ENCODE measurements at places on chromosomes 13 and 19.

GRCh38 chr13:109395014-109395413, 391.4 kb downstream of the IRS2 start:
- no peak for DNase-seq

DNA sequence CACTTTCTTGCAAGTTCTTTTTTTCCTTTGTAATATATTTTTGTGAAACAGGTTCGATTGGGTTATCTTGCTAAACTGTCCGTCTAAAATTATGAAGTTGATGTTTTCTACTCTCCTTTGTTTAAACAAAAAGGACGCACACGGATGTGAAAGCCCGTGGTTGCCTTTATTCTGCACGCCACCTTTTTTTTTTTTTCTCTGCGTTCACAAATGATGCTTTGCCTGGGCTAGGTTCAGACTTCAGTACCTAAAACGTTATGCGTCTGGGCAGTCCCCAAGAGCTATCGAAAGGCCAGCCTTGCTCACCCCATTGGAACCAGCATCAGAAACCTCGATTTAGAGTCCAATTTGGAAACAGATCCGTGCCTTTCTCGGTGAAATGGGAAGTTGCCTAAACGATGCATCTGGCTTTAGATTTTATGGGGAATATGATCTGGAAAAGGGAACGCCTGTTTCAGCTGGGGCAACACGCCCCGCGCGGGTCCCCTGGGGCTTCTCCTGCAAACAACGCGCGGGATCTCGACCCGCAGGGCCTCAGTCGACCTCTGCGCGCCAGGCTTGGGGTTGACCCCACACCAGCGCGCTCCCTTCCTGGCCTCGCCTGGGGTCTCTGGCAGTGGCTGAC, 113.9 kb downstream of the KCNRG start:
- no peak for DNase-seq

GRCh38 chr19:28426730-28427225, 786.2 kb downstream of the UQCRFS1 start:
- no peak for DNase-seq

DNA sequence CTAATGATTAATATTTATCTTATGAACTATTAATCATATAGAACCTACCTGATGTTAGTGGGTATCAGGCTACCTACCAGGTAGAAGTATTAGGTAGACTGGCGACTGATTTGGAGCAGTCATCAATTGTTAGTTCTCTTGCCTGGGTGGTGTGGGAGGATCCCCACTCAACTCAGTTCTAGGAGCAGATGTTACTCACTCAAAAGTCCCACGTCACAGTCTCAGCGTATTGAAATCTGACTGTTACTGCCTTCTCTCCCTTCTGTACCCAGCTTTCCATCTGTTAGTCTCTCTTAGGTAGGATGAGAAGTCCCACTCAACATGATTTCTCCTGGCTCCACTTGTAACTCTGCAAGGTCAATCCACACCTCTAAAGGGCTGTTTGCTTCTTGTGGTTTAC, 102.7 kb downstream of the OLFM4 start:
- DNase-seq: no peak

GRCh38 chr13:112058519-112058873, 8.5 kb upstream of the SOX1 start:
- no peak for DNase-seq

DNA sequence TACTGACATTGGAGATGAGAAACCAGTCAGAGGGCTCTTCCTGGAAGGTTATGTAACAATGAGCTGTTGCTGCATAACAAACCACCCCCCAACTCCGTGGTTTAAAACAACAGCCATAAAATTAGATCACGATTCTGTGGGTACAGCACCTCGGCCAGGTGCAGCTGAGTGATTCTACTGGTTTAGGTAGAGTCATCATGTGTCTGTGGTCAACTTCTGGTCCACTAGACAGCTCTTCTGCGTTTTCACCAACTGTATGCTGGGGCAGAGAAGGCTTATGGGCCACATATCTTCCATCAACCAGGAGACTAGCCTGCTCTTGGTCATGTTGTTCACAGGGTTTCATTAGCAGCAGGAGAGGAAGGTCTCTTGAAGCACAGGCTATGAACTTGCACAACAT, 585.5 kb downstream of the KCTD12 start:
- DNase-seq: no peak

- peak; percentile 79 for DNase-seq
Measured at GRCh38 chr13:45167611-45168554, 33.0 kb downstream of the KCTD4 start.

DNA sequence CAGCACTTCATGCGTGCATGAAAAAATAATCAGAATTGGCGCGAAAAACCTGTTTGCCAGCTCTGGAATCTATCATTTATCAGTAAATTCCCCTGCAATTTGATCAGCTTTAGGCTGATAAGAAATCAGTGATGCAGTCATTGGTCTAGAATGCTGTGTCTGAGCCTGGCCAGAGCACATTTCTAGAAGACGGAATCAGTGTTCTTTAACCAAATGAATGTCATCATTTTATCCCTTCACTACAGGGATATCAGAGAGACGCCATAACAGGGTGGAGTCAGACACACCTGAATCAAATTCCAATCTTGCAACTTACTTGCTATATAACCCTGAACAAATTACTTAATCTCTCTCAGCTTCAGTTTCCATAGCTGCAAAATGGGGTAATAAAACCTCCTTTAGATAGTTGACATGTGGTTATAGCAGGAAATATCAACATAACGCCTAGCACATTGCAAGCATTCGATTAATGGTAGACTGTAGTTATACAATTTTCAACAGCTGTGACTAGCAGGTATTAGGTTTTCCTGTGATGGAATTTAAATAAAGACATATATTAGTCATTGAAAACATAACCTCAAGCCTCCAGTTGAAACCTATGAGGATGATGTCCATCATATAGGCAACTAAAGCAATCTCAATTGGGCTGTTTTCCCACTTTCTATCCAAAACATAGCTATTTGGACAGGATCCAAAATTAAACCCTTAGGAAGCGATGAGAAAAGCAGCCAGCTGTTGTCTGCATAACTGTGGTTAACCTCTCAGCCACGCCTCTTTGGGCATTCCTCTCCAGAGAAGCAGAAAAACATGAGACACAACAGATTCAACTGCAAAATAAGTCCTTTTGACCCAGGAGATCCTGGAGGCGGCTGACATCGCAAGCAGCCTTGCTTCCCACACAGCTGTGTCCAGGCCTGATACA, 51.6 kb upstream of the UBL3 start:
- DNase-seq: peak; percentile 33

DNA sequence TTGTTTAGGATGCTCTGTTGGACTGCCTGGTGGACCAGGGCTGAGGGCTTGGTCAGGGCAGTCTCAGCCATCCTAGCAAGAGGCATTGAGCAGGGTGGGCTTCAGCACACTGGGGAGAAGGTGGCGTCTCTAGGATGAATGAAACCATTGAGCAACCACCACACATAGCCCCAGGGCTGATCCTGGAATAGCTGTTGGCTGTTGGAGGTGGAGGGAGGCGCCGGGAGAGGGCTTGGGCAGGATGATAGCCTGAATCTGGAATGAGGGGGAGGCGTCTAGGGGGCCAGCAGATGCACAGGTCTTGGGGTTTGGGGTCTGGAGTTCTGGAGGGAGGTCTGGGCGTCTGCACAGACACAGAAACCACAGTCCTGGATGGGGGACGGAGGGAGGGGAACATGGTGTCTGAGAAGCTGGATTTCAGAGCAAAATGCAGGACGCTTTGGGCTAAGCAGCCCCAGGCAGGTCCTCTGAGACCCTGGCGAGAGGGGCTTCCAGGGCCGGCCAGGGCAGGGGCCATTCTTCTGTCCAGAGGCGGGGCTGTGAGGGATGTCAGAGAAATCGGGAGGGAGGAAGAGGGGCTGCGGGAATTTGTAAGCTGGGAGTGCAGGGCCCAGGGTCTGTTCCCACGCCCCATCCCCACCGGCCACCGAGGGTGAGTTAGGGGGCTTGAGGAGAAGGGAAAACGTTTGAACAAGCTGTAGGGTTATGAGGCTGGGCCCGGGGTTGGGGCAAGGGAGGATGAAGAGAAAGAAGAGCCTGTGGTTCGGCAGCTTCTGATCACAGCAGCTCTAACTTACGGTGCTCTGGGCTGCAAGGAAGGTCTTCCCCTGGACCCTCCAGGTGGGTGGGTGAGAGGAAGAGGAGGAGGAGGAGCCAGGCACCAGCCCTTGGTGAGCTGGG, 5.2 kb downstream of the TRAPPC5 start:
- DNase-seq: no peak

All from body of pancreas (tissue), 4 donors.